Activated B cell treated with CpG ODN at 0.5 μM for 24 hours (primary cell): ENCODE measurements at places on chromosomes 2 and 18. TPM values are rescaled to one million over a fixed set of nuclear protein-coding genes. Genes with fewer than 3 reads are reported as not detected.

REEP1 gene
- not detected in 2 replicates for total RNA-seq

CD226 gene
- total RNA-seq, result 6.7 and 8.3 TPM in 2 replicates

ITGA4 gene
- total RNA-seq, result 89.2 and 104 TPM in 2 replicates

DSG4 gene
- total RNA-seq, result not detected in 2 replicates

HOXD12 gene
- not detected in 2 replicates for total RNA-seq

RAB11FIP5 gene
- total RNA-seq, result 3.2 and 3.5 TPM in 2 replicates

WDR35 gene
- 8.1 and 8.2 TPM in 2 replicates for total RNA-seq

SALL3 gene
- total RNA-seq, result not detected in 2 replicates

MRPL53 gene
- total RNA-seq, result 86.9 and 98.8 TPM in 2 replicates

ST8SIA5 gene
- not detected in 2 replicates for total RNA-seq

BARD1 gene
- 19.0 and 22.5 TPM in 2 replicates for total RNA-seq

TCF7L1 gene
- 0.07 TPM in 2 replicates for total RNA-seq

GCG gene
- not detected in 2 replicates for total RNA-seq

AP1S3 gene
- total RNA-seq, result 46.0 and 46.3 TPM in 2 replicates

DNA sequence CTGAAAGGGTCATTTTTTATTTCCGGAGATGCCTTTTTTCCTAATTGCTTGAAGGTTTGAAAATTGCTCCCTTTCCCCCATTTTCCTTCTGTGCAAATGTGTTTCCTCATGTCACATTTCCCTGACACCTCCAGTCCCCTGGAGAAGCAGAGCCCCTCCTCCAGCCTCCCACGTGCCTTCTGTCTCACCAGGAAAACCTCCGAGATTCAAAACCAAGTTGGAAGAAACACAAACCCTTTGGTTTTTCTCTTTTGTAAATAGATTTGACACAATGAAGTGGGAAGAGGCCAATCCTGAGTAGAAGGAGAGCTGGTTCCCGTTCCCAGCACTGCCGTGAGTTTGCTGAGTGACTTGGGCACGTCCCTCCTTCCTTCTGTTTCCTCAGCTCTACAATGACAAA lies 125.4 kb upstream of the MYCN start:
- no peak overlapping the region for H3K27ac ChIP-seq
- H3K27me3 ChIP-seq, result peaks cover 45% of the 10 kb centered on the region
- H3K4me1 ChIP-seq, result no peaks in the 10 kb centered on the region
- no peak for DNase-seq

DNA sequence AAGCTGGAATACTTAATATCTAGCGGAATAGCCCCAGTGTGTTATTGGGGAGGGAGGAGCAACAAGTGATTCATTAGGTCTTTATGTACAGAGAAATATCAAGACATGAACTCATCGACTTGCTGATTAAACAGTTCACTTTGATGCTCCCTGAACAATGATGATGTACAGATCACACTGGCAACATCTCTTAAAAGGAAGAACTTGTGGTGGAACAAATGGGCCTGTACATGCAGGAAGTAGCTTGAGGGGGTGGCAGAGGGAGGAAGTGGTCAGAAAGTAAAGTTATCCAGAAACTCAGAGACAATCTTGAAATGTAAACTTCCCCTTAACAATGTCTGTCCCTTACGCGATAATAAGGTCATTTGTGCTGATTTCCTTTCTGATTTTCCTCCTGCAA lies 90.5 kb downstream of the NXPH2 start:
- peaks cover 13% of the 10 kb centered on the region for H3K4me1 ChIP-seq
- H3K36me3 ChIP-seq, result no peaks in the 10 kb centered on the region
- H3K27ac ChIP-seq, result no peak overlapping the region
- no peak for DNase-seq
- H3K27me3 ChIP-seq, result no peaks in the 10 kb centered on the region

DNA sequence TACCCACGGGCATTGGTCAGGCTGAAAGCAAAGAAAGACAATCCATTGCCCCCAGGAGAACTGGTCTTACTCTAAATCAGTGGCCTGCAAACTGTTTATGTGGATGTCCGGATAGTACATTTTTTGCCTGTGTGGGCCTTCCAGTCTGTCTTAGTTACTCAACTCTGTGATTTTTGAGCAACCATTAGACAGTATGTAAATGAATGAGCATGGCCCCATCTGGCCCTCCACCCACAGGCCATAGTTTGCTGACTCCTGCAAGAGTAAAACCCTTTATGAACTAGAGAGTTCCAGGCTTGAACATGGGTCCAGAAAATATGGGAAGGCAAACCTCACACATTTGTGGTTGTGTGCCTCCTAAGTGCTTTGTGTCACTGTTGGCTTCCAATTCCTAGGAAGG lies 55.7 kb upstream of the CYP1B1 start:
- H3K4me1 ChIP-seq, result peaks cover 17% of the 10 kb centered on the region
- DNase-seq, result no peak
- no peaks in the 10 kb centered on the region for H3K27me3 ChIP-seq
- H3K4me3 ChIP-seq, result no peak overlapping the region

GRCh38 chr2:205270689-205271088 lies 411.6 kb upstream of the NRP2 start:
- H3K36me3 ChIP-seq, result no peaks in the 10 kb centered on the region
- no peaks in the 10 kb centered on the region for H3K27me3 ChIP-seq
- H3K4me3 ChIP-seq, result no peak overlapping the region
- no peak overlapping the region for H3K27ac ChIP-seq

DNA sequence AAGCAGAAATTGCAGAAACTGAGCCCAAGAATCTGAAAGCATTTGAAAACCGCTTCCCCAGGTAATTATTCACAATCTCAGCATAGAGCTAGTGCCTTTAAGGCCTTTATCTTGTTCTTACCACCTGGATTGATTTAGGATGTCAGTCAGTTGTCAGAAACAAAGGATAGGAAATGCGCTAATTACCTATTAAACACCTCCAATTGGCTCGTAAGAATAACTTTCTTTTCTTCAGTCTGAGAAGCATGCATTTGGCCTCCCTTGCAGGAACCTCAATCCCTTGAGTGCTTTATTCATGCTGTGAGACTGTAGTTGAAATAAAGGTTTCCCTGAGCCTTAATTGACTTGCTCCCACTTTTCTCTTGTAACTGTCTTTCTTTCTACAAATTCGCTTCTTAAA lies 400.3 kb upstream of the LRATD1 start:
- H3K4me1 ChIP-seq, result no peaks in the 10 kb centered on the region
- no peaks in the 10 kb centered on the region for H3K27me3 ChIP-seq
- H3K4me3 ChIP-seq, result no peak overlapping the region
- no peak for DNase-seq
- H3K36me3 ChIP-seq, result no peaks in the 10 kb centered on the region
- H3K27ac ChIP-seq, result no peak overlapping the region

DNA sequence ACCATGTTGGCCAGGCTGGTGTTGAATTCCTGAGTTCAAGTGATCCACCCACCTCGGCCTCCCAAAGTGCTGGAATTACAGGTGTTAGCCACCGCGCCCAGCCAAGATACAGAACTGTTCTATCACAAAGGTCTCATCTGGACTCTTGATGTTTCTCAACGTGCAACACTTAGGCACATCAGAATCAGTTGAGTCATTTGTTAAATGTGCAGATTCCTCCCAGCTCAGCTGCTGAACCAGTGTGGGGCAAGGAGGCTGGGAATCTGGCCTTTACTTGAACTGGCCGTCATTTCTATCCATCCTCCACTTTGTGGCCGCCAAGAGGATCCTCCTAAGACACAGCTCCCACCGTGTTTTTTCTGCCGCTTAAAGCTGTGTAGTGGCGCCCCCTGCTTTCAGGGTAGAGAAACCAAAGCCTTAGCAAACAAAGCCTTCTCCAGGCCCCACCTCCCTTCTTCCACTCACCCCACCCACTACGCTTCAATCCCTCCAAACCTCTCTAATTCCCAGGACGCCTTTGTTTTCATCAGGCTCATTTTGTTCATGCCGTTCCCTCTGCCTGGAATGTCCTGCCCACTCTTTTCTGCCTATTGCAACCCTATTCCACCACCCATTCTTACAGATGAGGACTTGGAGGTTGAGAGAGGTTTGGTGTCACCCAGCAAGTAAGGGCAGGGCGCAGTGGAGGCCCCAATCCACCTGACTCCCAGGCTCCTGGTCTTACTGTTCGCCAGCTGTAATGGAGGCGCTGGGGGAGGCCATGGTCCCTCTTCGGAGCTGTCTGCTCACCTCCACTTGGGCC lies 776 bp upstream of the SPEG start:
- no peaks in the 10 kb centered on the region for H3K36me3 ChIP-seq
- no peaks in the 10 kb centered on the region for H3K4me1 ChIP-seq
- no peak for DNase-seq

GRCh38 chr2:136376211-136376610 lies 258.3 kb upstream of the CXCR4 start:
- no peaks in the 10 kb centered on the region for H3K36me3 ChIP-seq
- no peak overlapping the region for H3K4me3 ChIP-seq
- H3K4me1 ChIP-seq, result peaks cover 53% of the 10 kb centered on the region
- no peak for DNase-seq

- H3K27me3 ChIP-seq, result no peaks in the 10 kb centered on the region
- H3K27ac ChIP-seq, result peak overlapping the region; percentile 76
- no peaks in the 10 kb centered on the region for H3K36me3 ChIP-seq
- H3K4me1 ChIP-seq, result peaks cover 55% of the 10 kb centered on the region
Observed at GRCh38 chr2:69798290-69798908, 31.1 kb upstream of the GMCL1 start.

GRCh38 chr2:83565626-83566025 lies 893.5 kb downstream of the SUCLG1 start:
- H3K27ac ChIP-seq, result no peak overlapping the region
- no peak overlapping the region for H3K4me3 ChIP-seq
- no peaks in the 10 kb centered on the region for H3K27me3 ChIP-seq
- H3K36me3 ChIP-seq, result no peaks in the 10 kb centered on the region

GRCh38 chr2:227097495-227098161 lies 66.4 kb downstream of the COL4A4 start:
- H3K4me1 ChIP-seq, result no peaks in the 10 kb centered on the region
- no peak overlapping the region for H3K27ac ChIP-seq
- no peak overlapping the region for H3K4me3 ChIP-seq
- H3K27me3 ChIP-seq, result no peaks in the 10 kb centered on the region
- H3K36me3 ChIP-seq, result peaks cover 27% of the 10 kb centered on the region

DNA sequence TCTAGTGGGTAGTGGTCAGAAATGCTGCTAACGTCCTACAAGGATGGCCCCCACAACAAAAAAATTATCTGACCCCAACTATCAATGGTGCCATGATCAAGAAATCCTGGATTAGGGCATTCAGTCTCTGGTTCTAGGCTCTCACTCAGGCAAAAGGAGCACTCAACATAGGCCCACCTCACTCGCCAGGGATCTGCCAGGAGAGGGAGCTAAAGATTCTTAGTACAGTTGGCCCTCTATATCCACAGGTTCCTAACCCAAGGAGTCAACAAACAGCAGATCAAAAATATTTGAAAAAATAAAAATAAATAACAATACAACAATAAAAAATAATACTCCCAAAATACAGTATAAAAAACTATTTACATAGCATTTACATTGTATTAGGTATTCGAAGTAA lies 10.0 kb downstream of the SLC4A5 start:
- H3K27me3 ChIP-seq, result no peaks in the 10 kb centered on the region
- DNase-seq, result no peak
- H3K36me3 ChIP-seq, result peaks cover 4% of the 10 kb centered on the region

GRCh38 chr2:232322560-232323327 lies 55.8 kb upstream of the ALPP start:
- no peaks in the 10 kb centered on the region for H3K27me3 ChIP-seq
- H3K36me3 ChIP-seq, result no peaks in the 10 kb centered on the region
- H3K27ac ChIP-seq, result no peak overlapping the region
- no peak overlapping the region for H3K4me3 ChIP-seq

- H3K36me3 ChIP-seq, result no peaks in the 10 kb centered on the region
- H3K27ac ChIP-seq, result no peak overlapping the region
- no peak overlapping the region for H3K4me3 ChIP-seq
- no peaks in the 10 kb centered on the region for H3K27me3 ChIP-seq
- H3K4me1 ChIP-seq, result no peaks in the 10 kb centered on the region
Observed at GRCh38 chr2:187962538-187962937, 329.1 kb upstream of the GULP1 start.

GRCh38 chr2:23118313-23118712 lies 266.7 kb upstream of the KLHL29 start:
- no peak overlapping the region for H3K27ac ChIP-seq
- H3K36me3 ChIP-seq, result no peaks in the 10 kb centered on the region
- peaks cover 1% of the 10 kb centered on the region for H3K27me3 ChIP-seq
- H3K4me3 ChIP-seq, result no peak overlapping the region
- no peaks in the 10 kb centered on the region for H3K4me1 ChIP-seq

- DNase-seq, result peak; percentile 65
- peaks cover 6% of the 10 kb centered on the region for H3K27me3 ChIP-seq
- no peak overlapping the region for H3K4me3 ChIP-seq
- H3K27ac ChIP-seq, result no peak overlapping the region
- no peaks in the 10 kb centered on the region for H3K36me3 ChIP-seq
Observed at GRCh38 chr2:64488050-64488974, 34.4 kb downstream of the LGALSL start.

DNA sequence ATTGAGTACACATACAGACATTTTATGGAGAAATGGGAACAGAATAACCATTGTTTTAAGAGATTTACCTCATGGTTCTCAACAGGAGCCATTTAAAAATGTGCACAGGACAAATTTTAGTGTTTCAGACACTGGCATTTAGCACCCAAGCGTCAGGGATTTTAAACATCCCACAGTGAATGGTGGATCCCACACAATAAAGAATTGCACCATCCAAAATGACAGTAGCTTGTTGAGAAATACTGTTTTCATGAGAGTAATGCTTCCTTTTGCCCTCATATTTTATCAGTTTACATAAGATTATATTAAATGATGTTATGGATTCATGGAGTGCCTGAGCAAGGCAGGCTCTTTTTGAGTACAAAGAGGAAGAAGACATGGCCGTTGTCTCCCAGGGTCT lies 54.0 kb downstream of the MFSD6 start:
- peaks cover 18% of the 10 kb centered on the region for H3K36me3 ChIP-seq
- H3K27ac ChIP-seq, result no peak overlapping the region
- H3K4me1 ChIP-seq, result peaks cover 45% of the 10 kb centered on the region
- H3K27me3 ChIP-seq, result no peaks in the 10 kb centered on the region

GRCh38 chr2:110731064-110731463 lies 1.3 kb upstream of the ACOXL start:
- no peaks in the 10 kb centered on the region for H3K36me3 ChIP-seq
- peaks cover 19% of the 10 kb centered on the region for H3K4me1 ChIP-seq
- no peak for DNase-seq
- H3K4me3 ChIP-seq, result no peak overlapping the region
- no peak overlapping the region for H3K27ac ChIP-seq

GRCh38 chr2:58228299-58228698 lies 12.8 kb downstream of the FANCL start:
- peaks cover 3% of the 10 kb centered on the region for H3K4me1 ChIP-seq
- peaks cover 17% of the 10 kb centered on the region for H3K36me3 ChIP-seq
- H3K27me3 ChIP-seq, result no peaks in the 10 kb centered on the region
- DNase-seq, result no peak
- no peak overlapping the region for H3K27ac ChIP-seq
- no peak overlapping the region for H3K4me3 ChIP-seq

DNA sequence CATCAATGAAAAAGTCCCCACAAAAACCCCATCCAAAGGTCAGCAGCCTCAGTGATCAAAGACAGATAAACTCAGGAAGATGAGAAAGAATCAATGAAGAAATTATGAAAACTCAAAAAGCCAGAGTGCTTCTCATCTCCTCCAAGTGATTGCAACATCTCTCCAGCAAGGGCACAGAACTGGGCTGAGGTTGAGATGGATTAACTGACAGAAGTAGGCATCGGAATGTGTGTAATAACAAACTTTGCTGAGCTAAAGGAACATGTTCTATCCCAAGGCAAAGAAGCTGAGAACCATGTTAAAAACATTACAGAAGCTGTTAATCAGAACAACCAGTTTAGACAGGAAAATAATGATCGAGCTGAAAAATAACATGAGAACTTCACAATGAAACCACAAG lies 442.8 kb upstream of the SYT4 start:
- H3K27me3 ChIP-seq, result no peaks in the 10 kb centered on the region
- H3K4me1 ChIP-seq, result no peaks in the 10 kb centered on the region
- no peak overlapping the region for H3K27ac ChIP-seq
- no peak for DNase-seq

GRCh38 chr2:172097557-172098131 lies 5.1 kb downstream of the DLX2 start:
- peaks cover 52% of the 10 kb centered on the region for H3K4me1 ChIP-seq
- DNase-seq, result no peak
- peaks cover 54% of the 10 kb centered on the region for H3K27me3 ChIP-seq
